Activated T-helper 1 cell treated with anti-CD3 and anti-CD28 coated beads, Interleukin-12 subunit alpha, Interleukin-12 subunit beta, Interleukin-2, Interleukin-4 antibody, amounts not matched to agents 30 ng/mL and 10 ng/mL and 1 ng/mL, durations not matched to agents 14 hours and 24 hours and 36 hours (primary cell): ENCODE measurements at places on chromosomes 12 and 14.

DNA sequence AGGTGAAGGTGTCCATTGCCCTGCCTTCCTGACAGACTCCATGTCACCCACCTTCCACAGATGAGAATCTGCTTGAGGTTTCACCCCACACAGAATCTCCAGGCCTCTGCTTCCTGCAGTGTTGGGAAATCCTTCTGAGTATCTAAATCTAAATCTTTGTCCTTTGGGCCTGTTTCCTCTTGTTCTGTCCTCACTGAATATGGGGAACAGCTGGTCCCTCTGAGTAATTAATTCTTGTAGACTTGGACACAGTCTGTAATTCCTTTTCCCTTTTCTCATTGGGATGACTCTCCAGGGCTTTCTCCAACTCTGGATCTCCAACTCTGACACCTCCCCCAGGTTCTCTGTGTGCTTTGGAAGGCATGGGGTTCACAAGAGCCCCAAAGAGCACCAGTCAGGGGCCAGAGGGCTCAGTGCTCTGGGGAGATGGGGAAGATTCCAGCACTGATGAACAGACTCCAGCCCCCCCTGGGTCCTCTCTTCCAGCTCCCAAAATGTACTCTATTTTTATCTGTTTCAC lies 2.3 kb upstream of the ACVRL1 start:
- no peak overlapping the region for H3K27ac ChIP-seq
- H3K4me1 ChIP-seq: no peaks in the 10 kb centered on the region
- peaks cover 36% of the 10 kb centered on the region for H3K27me3 ChIP-seq
- no peaks in the 10 kb centered on the region for H3K36me3 ChIP-seq
- DNase-seq: no peak

GRCh38 chr12:114668151-114668885 lies 15.7 kb downstream of the TBX3 start:
- DNase-seq: no peak
- H3K4me3 ChIP-seq: no peak overlapping the region
- peaks cover 76% of the 10 kb centered on the region for H3K27me3 ChIP-seq
- H3K36me3 ChIP-seq: no peaks in the 10 kb centered on the region
- H3K27ac ChIP-seq: no peak overlapping the region

- no peaks in the 10 kb centered on the region for H3K36me3 ChIP-seq
- H3K4me3 ChIP-seq: no peak overlapping the region
- no peaks in the 10 kb centered on the region for H3K4me1 ChIP-seq
- peak; percentile 13 for DNase-seq
- H3K27me3 ChIP-seq: no peaks in the 10 kb centered on the region
- no peak overlapping the region for H3K27ac ChIP-seq
Measured at GRCh38 chr12:107134558-107134957, 41.2 kb upstream of the CRY1 start.

GRCh38 chr12:87924149-87924548 lies 105.1 kb downstream of the C12orf50 start:
- no peaks in the 10 kb centered on the region for H3K4me1 ChIP-seq
- no peaks in the 10 kb centered on the region for H3K36me3 ChIP-seq
- no peak for DNase-seq
- H3K27me3 ChIP-seq: peaks cover 3% of the 10 kb centered on the region

GRCh38 chr12:47120736-47121135 lies 41.0 kb upstream of the AMIGO2 start:
- H3K4me3 ChIP-seq: no peak overlapping the region
- peaks cover 17% of the 10 kb centered on the region for H3K36me3 ChIP-seq
- peaks cover 10% of the 10 kb centered on the region for H3K4me1 ChIP-seq
- H3K27ac ChIP-seq: peak overlapping the region; percentile 46

GRCh38 chr12:118456741-118457140 lies 80.4 kb downstream of the SUDS3 start:
- no peaks in the 10 kb centered on the region for H3K4me1 ChIP-seq
- H3K27me3 ChIP-seq: no peaks in the 10 kb centered on the region
- no peak overlapping the region for H3K4me3 ChIP-seq
- no peaks in the 10 kb centered on the region for H3K36me3 ChIP-seq
- H3K27ac ChIP-seq: no peak overlapping the region
- DNase-seq: no peak

GRCh38 chr14:54207476-54208462 lies 189.0 kb upstream of the CDKN3 start:
- H3K27me3 ChIP-seq: peaks cover 10% of the 10 kb centered on the region
- no peaks in the 10 kb centered on the region for H3K4me1 ChIP-seq
- no peaks in the 10 kb centered on the region for H3K36me3 ChIP-seq
- DNase-seq: no peak

DNA sequence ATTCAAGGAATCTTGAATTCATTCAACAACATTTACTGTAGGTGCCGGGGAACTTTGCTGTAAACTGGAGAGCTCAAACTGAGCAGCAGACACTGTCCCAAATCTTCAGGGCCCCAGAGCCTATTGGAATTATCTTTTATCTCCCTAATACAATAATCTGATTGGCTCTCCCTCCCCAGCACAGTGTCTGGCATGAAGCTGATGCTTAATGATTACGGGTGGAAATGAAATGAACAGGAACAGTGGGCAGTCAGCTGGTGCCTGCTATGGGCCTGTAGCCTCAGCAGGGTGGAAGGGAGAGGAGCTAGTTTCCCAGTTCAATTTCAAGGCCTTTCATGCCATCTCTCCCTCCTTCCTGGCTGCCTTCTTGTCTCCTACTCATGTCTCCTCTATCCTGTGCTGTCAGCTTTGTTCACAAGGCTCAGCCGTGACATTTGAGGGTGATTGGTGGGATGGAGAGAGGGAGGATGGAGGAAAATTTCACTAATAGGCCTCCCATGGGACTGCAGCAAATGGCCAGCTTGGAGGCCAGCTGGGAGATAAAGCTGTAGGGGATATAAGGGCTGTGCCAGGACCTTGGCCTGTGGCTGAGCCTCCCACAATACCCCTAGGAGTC lies 4.3 kb upstream of the RAPGEF3 start:
- no peak overlapping the region for H3K4me3 ChIP-seq
- peaks cover 21% of the 10 kb centered on the region for H3K4me1 ChIP-seq

DNA sequence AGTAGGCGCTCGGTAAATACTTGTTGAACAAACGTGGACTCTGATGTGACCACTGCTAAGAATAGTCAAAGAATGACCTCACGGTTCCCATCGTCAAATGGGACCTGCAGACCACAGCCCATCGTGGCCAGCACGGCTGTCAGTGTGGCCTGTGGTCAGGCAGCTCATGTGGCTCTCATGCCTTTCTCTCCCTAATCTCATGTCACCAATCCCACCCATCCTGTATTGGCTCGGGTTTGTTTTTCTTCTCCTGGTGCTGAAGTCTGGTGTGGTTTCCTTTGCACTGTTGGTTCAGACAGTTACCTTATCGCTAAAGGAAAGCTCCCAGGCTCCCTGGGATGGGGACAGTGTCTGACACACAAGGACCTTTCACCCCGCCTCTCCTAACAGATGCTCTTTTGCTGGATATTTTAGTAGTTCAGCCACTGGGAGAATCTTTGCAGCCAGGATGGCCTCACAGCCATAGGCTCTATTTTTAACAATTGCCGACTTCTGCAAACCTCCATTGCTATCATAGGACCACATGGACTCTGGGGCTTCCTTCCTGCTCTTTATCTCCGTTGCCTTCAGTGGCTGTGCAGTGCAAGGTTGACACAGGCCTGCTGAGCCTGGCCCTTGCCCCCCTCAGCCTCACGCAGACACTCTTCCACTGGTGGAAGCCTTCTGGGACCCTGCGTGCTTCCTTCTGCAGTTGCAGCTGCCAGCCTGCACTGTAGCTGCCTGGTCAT lies 293.1 kb upstream of the FKBP4 start:
- H3K4me3 ChIP-seq: no peak overlapping the region
- DNase-seq: no peak
- peaks cover 12% of the 10 kb centered on the region for H3K27me3 ChIP-seq
- H3K4me1 ChIP-seq: peaks cover 7% of the 10 kb centered on the region
- no peak overlapping the region for H3K27ac ChIP-seq
- H3K36me3 ChIP-seq: no peaks in the 10 kb centered on the region

GRCh38 chr12:113462117-113462774 lies 9.4 kb downstream of the LHX5 start:
- H3K27me3 ChIP-seq: peaks cover 51% of the 10 kb centered on the region
- H3K27ac ChIP-seq: peak overlapping the region; percentile 58
- H3K36me3 ChIP-seq: peaks cover 2% of the 10 kb centered on the region
- H3K4me3 ChIP-seq: peak overlapping the region; percentile 67
- DNase-seq: peak; percentile 44
